ENCODE measurements at places on chromosomes 5 and 9. TPM values are rescaled to one million over a fixed set of nuclear protein-coding genes. Genes with fewer than 3 reads are reported as not detected.

DNA sequence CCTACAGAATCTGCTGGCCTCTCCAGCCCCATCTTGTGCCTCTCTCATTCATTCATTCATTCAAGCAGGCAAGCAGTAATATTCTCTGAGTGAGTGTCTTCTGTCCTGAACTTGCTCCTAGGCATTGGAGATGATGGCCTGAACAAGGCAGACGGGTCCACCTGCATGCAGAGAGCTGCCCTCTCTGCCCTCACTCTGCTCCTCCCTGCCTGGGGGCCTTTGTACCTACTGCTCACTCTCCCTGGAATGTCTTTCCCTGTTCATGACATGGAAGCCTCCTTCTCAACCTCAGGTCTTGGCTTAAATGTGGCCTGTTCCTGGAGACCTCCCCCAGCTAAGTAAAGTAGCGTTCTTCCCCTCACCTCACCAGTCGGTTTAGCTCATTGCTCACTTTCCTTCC lies 6.6 kb downstream of the CDX1 start:
- no peak for DNase-seq

- DNase-seq = no peak
Observed at GRCh38 chr5:88669371-88670050, 213.5 kb downstream of the MEF2C start.

DNA sequence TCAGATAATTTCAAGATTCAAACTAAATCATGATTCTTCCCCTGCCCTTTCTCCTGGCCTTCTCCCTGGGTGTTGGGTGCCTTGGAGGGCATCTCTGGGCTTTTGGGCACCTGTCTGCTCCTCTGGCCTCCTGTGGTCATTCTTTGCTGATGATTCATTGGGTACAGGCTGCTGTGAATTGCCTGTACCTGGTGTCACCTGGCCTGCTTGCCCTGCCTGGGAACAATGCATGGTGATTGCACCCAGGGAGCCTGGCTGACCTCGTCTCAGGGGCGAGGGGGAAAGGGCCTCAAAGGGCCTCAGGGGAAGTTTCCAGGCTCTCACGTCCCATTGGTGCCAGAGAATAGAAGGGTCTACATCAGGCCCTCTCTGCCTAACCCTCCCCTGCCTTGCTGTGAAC lies 20.1 kb upstream of the CKMT2 start:
- no peak for DNase-seq

- no peak for DNase-seq
Observed at GRCh38 chr5:79135790-79136553, 24.4 kb downstream of the BHMT start.

GRCh38 chr9:115144706-115145105 lies 26.7 kb upstream of the TNC start:
- no peak for DNase-seq

DNA sequence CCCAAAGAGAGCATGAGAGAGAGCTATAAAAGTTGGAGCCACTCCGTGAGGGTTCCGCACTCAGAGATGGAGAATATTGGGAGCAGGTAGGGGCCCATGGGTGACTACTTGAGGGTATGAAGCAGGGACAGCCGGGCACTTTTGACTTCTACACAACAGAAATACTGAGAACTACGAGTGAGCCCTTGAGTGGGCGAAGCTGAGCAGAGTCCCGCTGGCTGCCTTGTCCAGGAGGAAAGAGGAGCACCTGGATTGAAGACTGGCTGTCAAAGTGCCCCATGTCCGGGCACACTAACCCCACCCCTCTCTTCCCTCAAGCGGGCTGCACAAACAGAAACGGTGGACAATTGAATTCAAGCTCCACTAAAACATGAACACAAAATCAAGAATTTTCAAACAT lies 33.6 kb downstream of the FYB1 start:
- DNase-seq = no peak

DNA sequence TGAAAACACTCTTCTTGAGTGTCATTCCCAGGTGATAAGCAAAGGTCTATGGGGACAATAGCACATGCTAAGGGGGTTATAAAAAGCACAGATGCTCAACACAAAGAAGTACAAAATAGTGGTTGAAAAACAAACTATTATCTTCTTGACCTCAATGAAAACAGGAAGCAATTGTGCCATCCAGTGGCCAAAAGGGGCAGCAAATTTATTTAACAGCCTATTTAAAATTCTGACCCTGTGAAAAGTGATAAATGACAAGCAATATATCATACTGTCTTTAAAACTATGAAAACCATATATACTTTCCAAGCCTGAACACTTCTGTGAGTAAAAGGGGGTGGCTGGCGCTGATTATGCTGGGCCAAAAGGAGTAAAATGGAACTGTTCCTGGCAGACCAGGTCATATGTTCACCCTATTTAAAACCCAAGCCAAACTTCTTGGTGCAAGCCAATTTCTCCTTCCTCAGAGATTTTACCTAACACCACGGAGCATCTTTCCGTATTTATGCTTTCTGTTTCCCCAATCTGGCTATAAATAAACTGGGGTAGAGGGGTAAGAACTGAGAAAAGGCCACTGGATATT lies 29.7 kb downstream of the TEX10 start:
- DNase-seq = peak; percentile 53

DNA sequence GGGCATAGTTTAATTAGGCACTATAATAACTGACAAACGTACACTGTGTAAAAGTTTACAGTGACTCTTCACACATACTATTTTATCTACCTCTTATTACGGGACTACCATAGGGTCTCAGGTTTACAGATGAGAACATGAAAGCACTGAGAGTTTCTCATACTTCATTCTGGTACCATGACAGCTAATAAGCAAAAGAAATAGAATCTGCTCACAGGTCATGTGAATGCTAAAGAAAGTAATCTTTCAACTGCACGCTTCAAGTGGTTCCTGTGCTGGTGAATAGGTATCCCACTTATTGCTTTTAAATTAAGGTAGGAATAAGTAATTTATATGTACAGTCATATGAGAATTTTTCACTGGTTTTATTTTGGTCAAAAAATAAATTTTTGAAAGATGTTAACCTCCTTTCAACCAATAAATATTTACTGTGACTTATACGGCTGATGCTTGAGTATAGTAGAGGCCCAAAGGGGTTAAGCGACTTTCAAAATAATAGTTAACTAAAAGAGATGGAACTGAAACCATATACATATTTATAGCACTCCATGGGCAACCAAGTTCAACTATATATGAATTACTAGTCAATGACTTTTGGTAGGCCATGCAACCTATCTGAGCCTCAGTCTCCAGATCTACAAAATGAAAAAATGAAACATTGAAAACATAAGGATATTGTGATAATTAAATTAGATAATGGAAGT lies 8.1 kb downstream of the CDKN2A start:
- DNase-seq = no peak

DNA sequence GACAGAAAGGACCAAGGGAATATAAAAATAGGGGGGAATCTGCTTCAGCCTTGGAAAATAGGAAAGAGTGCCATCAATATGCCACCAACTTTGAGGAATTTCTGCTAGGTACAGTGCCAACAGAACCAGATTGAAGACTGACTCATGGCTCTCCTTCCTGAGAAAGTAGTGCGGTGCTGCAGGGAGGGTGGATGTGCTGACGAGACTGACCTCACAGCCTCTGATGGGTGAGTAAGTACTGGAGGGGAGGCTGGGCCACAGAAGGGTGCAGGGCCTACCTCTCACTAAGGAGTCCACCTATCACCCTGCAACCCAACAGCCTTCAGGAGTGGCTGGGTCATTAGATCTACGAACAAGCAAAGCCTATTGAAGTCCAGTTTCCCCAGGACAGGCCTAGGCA lies 187.6 kb downstream of the GABBR2 start:
- no peak for DNase-seq

DNA sequence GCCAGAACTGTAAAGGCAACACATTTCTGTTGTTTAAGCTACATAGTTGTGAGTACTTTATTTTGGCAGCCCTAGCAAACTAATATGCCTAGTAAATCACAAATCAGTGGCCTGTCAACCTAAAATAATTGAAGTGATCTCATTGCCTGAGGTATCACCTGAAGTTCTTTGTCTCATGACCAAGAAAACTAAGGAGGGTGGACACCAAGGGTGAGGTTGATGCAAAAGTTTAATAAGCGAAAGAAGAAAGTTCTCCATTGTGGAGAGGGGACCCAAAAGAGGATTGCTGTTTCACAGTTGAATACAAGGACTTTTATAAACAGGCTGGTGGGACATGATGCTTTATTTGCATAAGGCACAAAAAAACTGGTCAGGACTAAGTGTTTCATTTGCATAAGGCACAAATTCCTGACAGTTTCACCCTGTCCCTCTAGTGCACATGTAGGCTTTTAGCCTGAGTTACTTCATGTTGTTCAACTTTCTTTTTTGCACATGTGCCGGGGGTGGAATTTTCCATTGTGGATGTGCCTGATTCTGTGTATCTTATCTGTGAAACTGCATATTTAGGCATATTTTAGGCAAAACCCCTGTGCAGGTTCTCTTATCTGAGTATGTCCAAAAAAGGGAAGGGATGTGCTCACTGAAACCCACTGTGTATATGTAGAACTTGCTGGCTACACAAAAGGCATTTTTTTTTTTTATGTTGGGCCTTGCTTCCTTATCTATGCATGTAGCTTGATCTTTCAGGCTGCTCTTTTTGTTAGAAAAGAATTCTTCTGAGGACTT lies 108.6 kb upstream of the RAI14 start:
- no peak for DNase-seq

GRCh38 chr9:38066197-38066913 lies 2.7 kb downstream of the SHB start:
- DNase-seq = peak; percentile 53

- DNase-seq = peak; percentile 61
Observed at GRCh38 chr9:73565833-73566465, 414.3 kb downstream of the ANXA1 start.

GRCh38 chr5:8848997-8849594 lies 696.8 kb downstream of the SEMA5A start:
- DNase-seq = no peak

DNA sequence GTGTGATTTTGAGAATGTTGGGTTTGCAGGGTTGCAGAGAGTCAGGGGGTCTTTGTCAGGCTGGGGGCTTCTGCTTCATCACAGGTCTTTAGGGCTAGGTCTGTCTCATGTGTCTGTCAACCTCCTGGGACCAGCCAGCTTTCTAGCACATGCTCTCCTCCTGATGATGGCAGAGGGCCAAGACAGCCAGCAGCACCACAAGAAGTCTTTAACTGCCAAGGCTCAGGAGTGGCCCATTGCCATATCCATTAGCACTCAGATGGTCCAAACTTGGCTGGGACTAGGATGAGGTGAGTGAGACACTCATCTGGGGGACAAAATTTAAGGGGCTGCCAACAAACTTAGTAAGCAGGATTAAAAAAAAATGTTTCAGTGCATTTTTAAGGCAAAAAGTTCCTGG lies 384.2 kb upstream of the CDH10 start:
- DNase-seq = peak; percentile 10

GRCh38 chr9:109329638-109330258 lies 8.9 kb upstream of the EPB41L4B start:
- DNase-seq = peak; percentile 28

GRCh38 chr9:93057042-93057702 lies 1.3 kb upstream of the SUSD3 start:
- no peak for DNase-seq

DNA sequence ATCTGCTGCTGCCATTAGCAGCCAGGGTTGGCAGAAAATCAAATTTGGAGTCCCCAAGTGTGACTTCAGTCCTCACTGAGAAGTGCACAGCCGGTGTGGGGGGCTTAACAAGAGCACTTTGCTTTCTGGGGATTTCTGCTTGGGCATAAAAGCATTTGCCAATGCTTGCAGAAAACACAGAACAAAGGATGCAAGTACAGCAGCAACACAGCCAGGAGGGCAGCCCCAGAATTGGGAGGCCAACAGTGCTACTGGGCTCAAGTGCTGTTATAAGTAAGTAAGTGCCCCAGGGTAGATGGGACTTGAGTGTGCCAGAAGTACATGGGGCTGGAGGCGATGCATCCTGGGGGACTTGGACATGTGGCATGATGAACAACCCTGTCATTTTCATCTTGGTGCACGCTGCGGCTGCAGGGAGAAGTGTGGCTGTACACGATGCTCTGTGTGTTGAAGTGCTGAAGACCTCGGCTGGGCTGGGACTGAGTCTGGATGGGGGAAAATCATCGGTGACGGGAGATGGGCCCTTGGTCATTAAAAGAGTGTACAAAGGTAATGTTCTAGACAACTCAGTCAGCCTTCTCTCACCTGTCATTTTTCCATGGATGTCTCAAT lies 73.3 kb downstream of the GOLPH3 start:
- no peak for DNase-seq

- DNase-seq = no peak
Observed at GRCh38 chr9:37030611-37030939, 3.5 kb downstream of the PAX5 start.

GRCh38 chr9:99158629-99159028 lies 53.7 kb downstream of the TGFBR1 start:
- DNase-seq = no peak

- no peak for DNase-seq
Observed at GRCh38 chr9:15248081-15248480, 58.9 kb downstream of the TTC39B start.

- no peak for DNase-seq
Observed at GRCh38 chr9:83633676-83634075, 10.7 kb downstream of the IDNK start.

- DNase-seq = no peak
Observed at GRCh38 chr5:40570408-40571129, 109.1 kb upstream of the PTGER4 start.

The INPP5E gene
- total RNA-seq = 6.0 TPM

The CCNI2 gene
- 1.4 TPM for total RNA-seq

The FAM78A gene
- total RNA-seq = 0.52 TPM

The SLC6A19 gene
- 5.2 TPM for total RNA-seq

The CDX1 gene
- 54.6 TPM for total RNA-seq

The OR1L1 gene
- not detected for total RNA-seq

The CCL28 gene
- total RNA-seq = 0.52 TPM

The HTR4 gene
- 2.0 TPM for total RNA-seq

The F2RL2 gene
- 2.6 TPM for total RNA-seq

The DRD1 gene
- 0.80 TPM for total RNA-seq
